Ovary (tissue), 10 donors: ENCODE measurements at places on chromosomes 1 and 21. TPM values are rescaled to one million over a fixed set of nuclear protein-coding genes. Genes with fewer than 3 reads are reported as not detected.

The ILDR2 gene
- 13.0 TPM for total RNA-seq

The HTR6 gene
- total RNA-seq: not detected

The PPIE gene
- total RNA-seq: 46.4 TPM

The ZNF593OS gene
- not detected for total RNA-seq

The LYPLAL1 gene
- total RNA-seq: 43.8 TPM

The NBPF6 gene
- not detected for total RNA-seq

The CA6 gene
- not detected for total RNA-seq

The NUP210L gene
- total RNA-seq: not detected

The SRRM1 gene
- total RNA-seq: 108 TPM

The BGLAP gene
- 2.3 TPM for total RNA-seq

GRCh38 chr1:172377565-172377964 is 42.9 kb upstream of the C1orf105 start:
- no peak for DNase-seq
- H3K4me1 ChIP-seq: no peaks in the 10 kb centered on the region
- no peaks in the 10 kb centered on the region for H3K36me3 ChIP-seq
- no peak overlapping the region for H3K27ac ChIP-seq

DNA sequence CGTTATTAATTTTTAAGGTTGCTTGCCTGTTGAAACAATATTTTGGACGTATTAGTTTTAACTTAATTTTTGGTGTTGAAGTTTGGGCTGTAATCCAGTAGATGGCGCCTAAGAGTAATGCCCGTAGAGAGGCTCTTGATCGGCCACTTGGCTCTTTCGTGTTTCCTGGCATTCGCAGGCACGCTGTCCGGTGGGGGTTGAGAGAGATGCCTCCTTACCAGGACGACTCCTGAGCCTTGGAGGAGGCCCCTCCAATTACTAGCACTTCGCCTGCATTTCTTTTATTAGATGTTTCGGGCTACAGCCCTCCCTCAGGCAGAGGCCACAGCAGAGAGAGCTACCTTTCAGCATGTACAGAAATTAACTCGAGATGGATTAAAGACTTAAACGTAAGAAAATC is 12.0 kb downstream of the OR2M4 start:
- no peaks in the 10 kb centered on the region for H3K4me1 ChIP-seq
- H3K4me3 ChIP-seq: no peak overlapping the region
- no peak for DNase-seq

GRCh38 chr1:36711480-36711879 is 228.8 kb upstream of the CSF3R start:
- no peak overlapping the region for H3K27ac ChIP-seq
- no peaks in the 10 kb centered on the region for H3K27me3 ChIP-seq
- H3K4me1 ChIP-seq: no peaks in the 10 kb centered on the region
- DNase-seq: no peak
- no peaks in the 10 kb centered on the region for H3K36me3 ChIP-seq
- H3K4me3 ChIP-seq: no peak overlapping the region

- peak overlapping the region; percentile 48 for H3K27ac ChIP-seq
- H3K4me3 ChIP-seq: peak overlapping the region; percentile 82
- H3K4me1 ChIP-seq: peaks cover 14% of the 10 kb centered on the region
- DNase-seq: peak; percentile 84
Observed at GRCh38 chr1:45012639-45013278, 705 bp downstream of the UROD start.

DNA sequence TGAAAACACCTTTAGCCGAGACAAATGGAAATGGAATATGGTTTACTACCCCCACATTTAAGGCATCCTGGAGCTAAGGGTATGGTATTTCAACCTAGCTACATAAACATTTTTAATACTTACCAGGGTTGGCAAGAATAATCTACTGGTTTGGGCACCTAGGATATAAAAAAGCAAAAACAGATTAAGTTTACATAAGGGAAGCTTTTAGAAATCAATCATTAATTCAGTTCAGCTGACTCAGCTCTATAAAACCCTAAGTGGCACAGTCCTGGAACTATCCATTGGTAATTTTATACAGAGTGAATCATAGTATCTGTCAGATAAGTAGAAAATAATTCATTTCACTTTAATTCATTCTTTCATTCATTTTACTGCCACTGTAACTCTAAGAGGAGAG is 355.2 kb downstream of the VAV3 start:
- no peaks in the 10 kb centered on the region for H3K27me3 ChIP-seq
- no peaks in the 10 kb centered on the region for H3K4me1 ChIP-seq
- H3K36me3 ChIP-seq: no peaks in the 10 kb centered on the region

GRCh38 chr1:168408884-168409283 is 128.2 kb downstream of the TBX19 start:
- H3K27ac ChIP-seq: no peak overlapping the region
- H3K36me3 ChIP-seq: no peaks in the 10 kb centered on the region
- no peaks in the 10 kb centered on the region for H3K27me3 ChIP-seq
- DNase-seq: no peak
- H3K4me3 ChIP-seq: no peak overlapping the region
- no peaks in the 10 kb centered on the region for H3K4me1 ChIP-seq

- H3K4me3 ChIP-seq: no peak overlapping the region
- no peak overlapping the region for H3K27ac ChIP-seq
- H3K4me1 ChIP-seq: no peaks in the 10 kb centered on the region
- DNase-seq: no peak
- H3K36me3 ChIP-seq: no peaks in the 10 kb centered on the region
Observed at GRCh38 chr1:248696261-248696660, 6.3 kb downstream of the OR14I1 start.

GRCh38 chr1:150552128-150552910 is 3.1 kb downstream of the ADAMTSL4 start:
- peak overlapping the region; percentile 85 for H3K27ac ChIP-seq
- H3K36me3 ChIP-seq: no peaks in the 10 kb centered on the region
- H3K4me1 ChIP-seq: peaks cover 16% of the 10 kb centered on the region
- peak; percentile 90 for DNase-seq
- H3K4me3 ChIP-seq: no peak overlapping the region

- no peak overlapping the region for H3K4me3 ChIP-seq
- H3K36me3 ChIP-seq: no peaks in the 10 kb centered on the region
- DNase-seq: no peak
- no peaks in the 10 kb centered on the region for H3K27me3 ChIP-seq
- no peaks in the 10 kb centered on the region for H3K4me1 ChIP-seq
Observed at GRCh38 chr1:46102769-46103476, 29.5 kb downstream of the PIK3R3 start.

- H3K27me3 ChIP-seq: no peaks in the 10 kb centered on the region
- H3K27ac ChIP-seq: no peak overlapping the region
- DNase-seq: no peak
- H3K36me3 ChIP-seq: no peaks in the 10 kb centered on the region
Observed at GRCh38 chr1:246760422-246761347, 36.5 kb downstream of the SCCPDH start.

DNA sequence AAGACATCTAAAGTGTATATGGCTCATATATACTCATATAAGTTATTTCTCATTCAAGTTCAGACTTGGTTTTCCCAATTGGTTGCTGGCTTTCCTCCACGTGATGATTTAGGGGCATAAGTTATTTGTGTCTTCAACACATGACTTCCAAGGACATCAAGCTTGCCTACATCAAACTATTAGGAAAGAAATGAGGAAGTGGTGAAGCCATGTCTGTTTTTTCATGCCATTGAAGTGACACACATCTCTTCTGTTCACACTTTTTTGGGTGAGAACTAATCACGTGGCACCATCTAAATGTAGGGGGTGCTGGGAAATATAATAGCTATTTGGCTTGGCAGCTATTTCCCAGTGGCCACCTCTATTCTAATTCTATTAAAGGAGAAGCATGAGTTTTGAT is 282.1 kb downstream of the OMA1 start:
- no peaks in the 10 kb centered on the region for H3K4me1 ChIP-seq
- H3K27ac ChIP-seq: no peak overlapping the region
- no peaks in the 10 kb centered on the region for H3K36me3 ChIP-seq

DNA sequence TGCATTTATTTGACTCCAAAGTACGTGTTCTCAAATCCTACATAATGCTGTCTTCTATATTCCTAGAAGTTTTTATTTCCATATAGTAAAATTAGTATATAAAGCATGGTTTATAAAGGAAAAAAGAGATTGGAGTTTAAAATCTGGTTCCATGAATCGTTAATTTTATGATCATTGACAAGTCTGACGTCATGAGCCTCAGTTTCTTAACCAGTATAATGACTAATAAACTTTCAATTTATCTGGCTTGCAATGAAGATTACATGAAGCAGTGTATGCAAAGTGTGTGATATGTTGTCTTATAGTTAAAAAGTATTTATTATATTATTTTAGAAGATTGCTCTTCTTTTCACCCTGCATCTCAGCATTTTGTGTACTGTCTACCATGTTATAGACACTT is 421.4 kb upstream of the LRRC7 start:
- H3K36me3 ChIP-seq: no peaks in the 10 kb centered on the region
- H3K4me1 ChIP-seq: no peaks in the 10 kb centered on the region
- no peaks in the 10 kb centered on the region for H3K27me3 ChIP-seq
- DNase-seq: no peak
- no peak overlapping the region for H3K27ac ChIP-seq

- H3K4me3 ChIP-seq: no peak overlapping the region
- no peaks in the 10 kb centered on the region for H3K27me3 ChIP-seq
- H3K27ac ChIP-seq: no peak overlapping the region
- DNase-seq: no peak
Observed at GRCh38 chr1:14993414-14993813, 160.1 kb upstream of the TMEM51 start.

- no peaks in the 10 kb centered on the region for H3K4me1 ChIP-seq
- H3K4me3 ChIP-seq: no peak within 1 kb of the TSS
- no peak within 1 kb of the TSS for H3K27ac ChIP-seq
- H3K36me3 ChIP-seq: no peaks in the 10 kb centered on the region
- H3K27me3 ChIP-seq: no peaks in the 10 kb centered on the region
Observed at GRCh38 chr1:152663098-152663497, at the start of gene LCE2D. Gene LCE2D, plus strand, starts transcription at chr1:152663380. Its CDS starts 726 bp downstream, at chr1:152664106.

DNA sequence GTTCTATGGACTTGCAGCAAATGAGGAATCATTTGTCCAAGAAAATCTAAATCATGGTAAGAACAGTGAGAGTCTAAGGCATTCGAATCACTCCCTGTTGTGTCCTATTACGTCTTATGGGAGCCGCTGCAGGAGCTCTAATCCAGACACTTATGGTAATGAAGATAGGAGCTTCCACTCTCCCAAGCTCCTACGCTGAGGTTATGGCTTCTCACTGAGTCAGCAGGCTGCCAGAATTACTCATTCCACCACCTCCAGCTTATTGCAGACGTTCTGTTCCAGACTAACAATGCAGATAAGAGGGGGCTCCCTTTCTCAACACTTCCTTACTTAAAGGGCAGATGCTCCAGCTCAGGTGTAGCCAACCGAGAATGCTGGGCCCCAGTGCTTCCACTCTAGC is 212.6 kb downstream of the GREM2 start:
- no peak overlapping the region for H3K4me3 ChIP-seq
- no peaks in the 10 kb centered on the region for H3K4me1 ChIP-seq
- no peak for DNase-seq
- no peak overlapping the region for H3K27ac ChIP-seq
- H3K36me3 ChIP-seq: no peaks in the 10 kb centered on the region
- H3K27me3 ChIP-seq: no peaks in the 10 kb centered on the region

- no peak overlapping the region for H3K27ac ChIP-seq
- peaks cover 10% of the 10 kb centered on the region for H3K4me1 ChIP-seq
- peak; percentile 55 for DNase-seq
- no peaks in the 10 kb centered on the region for H3K36me3 ChIP-seq
- H3K27me3 ChIP-seq: no peaks in the 10 kb centered on the region
Observed at GRCh38 chr1:8873506-8874229, 4.8 kb downstream of the ENO1 start.

- no peaks in the 10 kb centered on the region for H3K27me3 ChIP-seq
- H3K36me3 ChIP-seq: no peaks in the 10 kb centered on the region
- no peak overlapping the region for H3K27ac ChIP-seq
- no peak for DNase-seq
- H3K4me3 ChIP-seq: no peak overlapping the region
- H3K4me1 ChIP-seq: no peaks in the 10 kb centered on the region
Observed at GRCh38 chr1:182185136-182185535, 123.6 kb upstream of the ZNF648 start.

DNA sequence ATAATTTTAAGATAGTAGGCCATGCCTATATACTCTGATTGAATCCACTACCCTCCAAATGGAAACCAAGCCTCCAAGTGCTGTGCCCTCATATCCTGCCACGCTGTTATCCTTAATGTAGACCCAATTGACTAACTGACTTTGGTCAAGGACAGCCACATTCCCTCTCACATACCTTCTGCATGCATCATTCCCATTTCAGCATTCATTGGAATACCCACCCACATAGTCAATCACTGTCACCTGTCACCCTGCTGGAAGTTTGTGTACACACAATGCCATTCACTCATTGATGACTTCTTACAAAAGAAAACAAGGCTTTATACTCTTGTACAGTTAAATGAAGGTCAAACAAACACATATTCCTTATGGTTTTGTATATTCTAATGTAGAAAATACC is 221.1 kb upstream of the PBX1 start:
- H3K27ac ChIP-seq: no peak overlapping the region
- H3K27me3 ChIP-seq: no peaks in the 10 kb centered on the region
- H3K4me1 ChIP-seq: no peaks in the 10 kb centered on the region
- H3K36me3 ChIP-seq: no peaks in the 10 kb centered on the region
- H3K4me3 ChIP-seq: no peak overlapping the region

GRCh38 chr1:225731491-225731890 is 46.1 kb upstream of the SRP9 start:
- no peak overlapping the region for H3K27ac ChIP-seq
- H3K36me3 ChIP-seq: no peaks in the 10 kb centered on the region
- peaks cover 9% of the 10 kb centered on the region for H3K4me1 ChIP-seq
- no peak overlapping the region for H3K4me3 ChIP-seq

GRCh38 chr1:231883382-231883781 is 256.8 kb downstream of the DISC1 start:
- no peak overlapping the region for H3K4me3 ChIP-seq
- H3K4me1 ChIP-seq: peaks cover 4% of the 10 kb centered on the region
- no peaks in the 10 kb centered on the region for H3K36me3 ChIP-seq
- H3K27me3 ChIP-seq: no peaks in the 10 kb centered on the region

GRCh38 chr1:192610112-192610889 is 25.6 kb upstream of the RGS13 start:
- H3K27me3 ChIP-seq: no peaks in the 10 kb centered on the region
- no peak for DNase-seq
- no peak overlapping the region for H3K27ac ChIP-seq
- H3K4me1 ChIP-seq: no peaks in the 10 kb centered on the region

GRCh38 chr1:54795356-54795665 is 5.8 kb downstream of the TTC22 start:
- no peaks in the 10 kb centered on the region for H3K27me3 ChIP-seq
- no peak for DNase-seq
- no peak overlapping the region for H3K4me3 ChIP-seq
- H3K4me1 ChIP-seq: no peaks in the 10 kb centered on the region
- no peak overlapping the region for H3K27ac ChIP-seq
